ENCODE measurements at places on chromosomes 2 and 18. TPM values are rescaled to one million over a fixed set of nuclear protein-coding genes. Genes with fewer than 3 reads are reported as not detected.

- DNase-seq = no peak
- no peaks in the 10 kb centered on the region for H3K27me3 ChIP-seq
- H3K36me3 ChIP-seq = no peaks in the 10 kb centered on the region
- H3K4me1 ChIP-seq = no peaks in the 10 kb centered on the region
- H3K4me3 ChIP-seq = no peak overlapping the region
- H3K27ac ChIP-seq = no peak overlapping the region
Observed at GRCh38 chr2:168639018-168639417, 163.4 kb upstream of the NOSTRIN start.

DNA sequence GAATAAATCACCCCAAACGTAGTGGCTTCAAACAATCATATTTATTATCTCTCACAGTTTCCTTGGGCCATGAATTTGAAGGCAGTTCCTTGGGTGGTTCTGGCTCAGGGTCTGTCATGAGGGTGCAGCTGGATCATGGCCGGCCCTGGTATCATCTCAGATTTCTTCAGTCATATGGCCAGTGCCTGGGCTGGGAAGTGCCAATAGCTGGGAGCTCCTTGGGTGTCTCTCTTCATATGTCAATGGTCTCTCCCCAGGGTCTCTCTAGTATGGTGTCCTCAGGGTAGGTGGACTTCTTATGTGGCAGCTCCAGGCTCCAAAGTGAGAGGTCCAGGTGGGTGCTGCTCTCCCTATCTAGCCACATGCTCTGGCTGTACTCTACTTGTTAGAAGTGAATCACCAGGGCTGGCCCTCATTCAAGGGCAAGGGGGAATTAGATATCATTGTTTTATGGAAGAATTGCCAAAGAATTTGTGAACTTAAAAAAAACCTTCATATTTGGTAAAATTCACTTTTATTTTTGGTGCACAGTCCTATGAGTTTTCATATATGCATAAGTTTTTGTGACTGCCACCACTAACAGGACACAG, 15.4 kb downstream of the FHOD3 start:
- no peak overlapping the region for H3K4me3 ChIP-seq
- no peaks in the 10 kb centered on the region for H3K36me3 ChIP-seq
- DNase-seq = no peak
- no peaks in the 10 kb centered on the region for H3K27me3 ChIP-seq
- H3K27ac ChIP-seq = no peak overlapping the region

Gene SLC40A1
- total RNA-seq = 1.5 TPM

Gene COLEC12
- total RNA-seq = not detected

Measured in HCT116 (cell line).